ENCODE measurements at places on chromosomes 11 and 22.

- DNase-seq = no peak
Observed at GRCh38 chr11:12547953-12548650, 126.1 kb upstream of the TEAD1 start.

DNA sequence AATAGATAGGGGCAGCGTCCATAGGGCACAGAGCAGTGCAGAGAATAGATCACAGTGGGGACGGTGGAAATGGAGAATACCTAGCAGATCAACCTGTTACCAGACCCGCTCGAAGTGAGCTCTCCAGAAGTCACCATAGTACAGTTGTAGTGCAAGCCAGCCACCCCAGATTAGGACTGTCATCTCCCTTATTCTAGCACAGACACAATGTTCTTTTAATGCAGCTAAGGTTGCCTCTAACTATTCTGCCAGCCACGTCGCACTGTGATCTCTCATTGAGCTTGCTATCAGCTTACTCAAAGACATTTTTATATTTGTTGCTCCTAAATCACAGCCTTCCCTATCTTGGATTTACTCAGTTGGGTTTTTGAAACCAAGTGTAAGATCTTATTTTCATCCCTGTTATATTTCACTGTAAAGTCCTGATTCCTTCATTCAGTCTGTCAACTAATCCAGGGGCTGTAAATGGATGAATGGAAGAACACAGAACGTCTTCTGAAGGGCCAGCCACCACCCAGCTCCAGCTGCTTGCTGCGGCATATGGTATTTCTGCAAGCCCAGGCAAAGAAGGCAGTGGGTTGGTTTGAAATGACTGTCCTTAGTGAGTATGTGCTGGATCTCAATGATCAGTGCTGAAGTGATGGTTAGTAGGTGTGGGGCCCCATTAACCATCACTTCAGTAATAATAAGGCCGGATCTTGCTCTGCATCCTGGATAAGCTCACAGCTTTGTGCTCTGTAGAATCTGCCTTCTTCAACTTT lies 3.4 kb downstream of the PARVA start:
- no peak for DNase-seq

- DNase-seq = no peak
Observed at GRCh38 chr11:68021167-68021787, 9.2 kb upstream of the NDUFS8 start.

- no peak for DNase-seq
Observed at GRCh38 chr22:17808693-17809403, 34.6 kb upstream of the BID start.

GRCh38 chr11:15947681-15948648 lies 408.4 kb downstream of the SOX6 start:
- DNase-seq = no peak

- no peak for DNase-seq
Observed at GRCh38 chr22:44402196-44403111, 89.7 kb upstream of the SHISAL1 start.

GRCh38 chr11:2867722-2868505 lies 17.7 kb downstream of the CDKN1C start:
- DNase-seq = no peak

- no peak for DNase-seq
Observed at GRCh38 chr22:37907036-37907954, 1.2 kb downstream of the MICALL1 start.

GRCh38 chr11:106770489-106771085 lies 247.7 kb downstream of the GUCY1A2 start:
- DNase-seq = no peak

DNA sequence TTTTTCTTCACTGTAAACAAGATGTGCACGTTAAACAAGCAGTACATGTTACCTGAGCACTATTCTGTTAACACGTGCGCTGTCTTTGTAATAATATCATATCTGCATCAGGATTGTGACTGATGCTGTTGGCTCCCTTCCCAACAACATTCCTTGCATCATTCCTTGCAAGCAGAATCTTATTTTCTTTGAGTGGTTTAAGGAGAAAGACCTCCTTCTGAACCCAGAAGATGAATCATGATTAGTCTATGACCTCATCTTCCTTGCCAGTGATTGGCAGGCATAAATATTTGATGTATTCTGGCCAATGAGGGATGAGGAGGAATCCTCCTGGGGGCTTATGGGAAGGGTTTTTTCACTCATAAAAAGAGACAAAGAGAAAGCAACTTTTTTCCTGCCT lies 46.2 kb downstream of the C11orf71 start:
- no peak for DNase-seq

All from stimulated activated CD4-positive, alpha-beta T cell treated with anti-CD3 and anti-CD28 coated beads, Interleukin-1b, Interleukin-23, amount 100 ng/mL, for 48 hours (primary cell).